NCI-H1694 (cell line): ENCODE measurements at places on chromosomes 4 and X.

DNA sequence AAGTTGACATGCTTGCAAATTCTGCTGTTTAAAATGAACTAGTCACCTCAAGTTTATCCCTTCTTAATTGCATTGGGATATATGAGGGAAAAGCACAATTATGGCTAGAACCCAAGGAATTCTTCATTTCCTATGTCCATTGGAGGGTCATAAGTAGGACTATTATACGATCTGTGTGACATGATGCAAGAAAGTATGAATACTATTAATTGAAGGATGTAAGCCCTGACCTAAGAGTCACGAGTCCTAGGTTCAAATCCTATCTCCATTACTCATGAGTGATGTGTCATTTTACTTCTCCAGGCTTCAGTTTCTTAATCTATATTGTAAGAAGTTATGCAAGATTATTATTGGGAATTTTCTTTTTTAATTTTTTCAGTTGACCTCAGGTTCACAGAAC, 542.9 kb upstream of the GRIA3 start:
- DNase-seq, result no peak

DNA sequence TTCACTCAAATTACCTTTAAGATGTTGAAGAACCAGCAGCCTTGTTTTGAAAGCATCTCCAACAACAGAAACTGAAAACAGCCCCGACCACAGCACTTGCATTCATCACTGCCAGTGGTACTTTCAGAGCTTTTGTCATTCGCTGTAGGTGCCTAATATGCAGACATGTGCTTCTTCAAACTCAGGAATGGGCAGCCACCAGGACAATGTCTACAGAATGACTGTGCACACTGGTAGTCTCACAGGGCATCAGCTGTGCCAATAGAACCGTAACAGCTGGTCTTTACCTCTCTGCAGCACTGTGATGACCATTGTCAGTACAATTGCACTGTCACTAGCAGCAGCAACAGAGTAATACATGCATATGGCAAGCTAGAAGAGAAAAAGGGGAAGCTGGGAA, 1149.7 kb downstream of the STPG2 start:
- DNase-seq, result no peak

GRCh38 chr4:26962720-26963119, 102.1 kb downstream of the STIM2 start:
- no peak for DNase-seq

- DNase-seq, result no peak
Measured at GRCh38 chr4:94410678-94411206, 41.0 kb upstream of the PDLIM5 start.

GRCh38 chr4:54085284-54085683, 14.7 kb upstream of the GSX2 start:
- no peak for DNase-seq

- no peak for DNase-seq
Measured at GRCh38 chr4:108393890-108394472, 225.2 kb upstream of the LEF1 start.

- DNase-seq, result no peak
Measured at GRCh38 chr4:15390494-15390893, 37.3 kb upstream of the C1QTNF7 start.

- no peak for DNase-seq
Measured at GRCh38 chr4:8394061-8394519, 46.4 kb downstream of the ACOX3 start.

GRCh38 chr4:23654791-23655190, 235.1 kb downstream of the PPARGC1A start:
- DNase-seq, result no peak

- DNase-seq, result no peak
Measured at GRCh38 chrX:4243759-4244158, 530.3 kb upstream of the PRKX start.

DNA sequence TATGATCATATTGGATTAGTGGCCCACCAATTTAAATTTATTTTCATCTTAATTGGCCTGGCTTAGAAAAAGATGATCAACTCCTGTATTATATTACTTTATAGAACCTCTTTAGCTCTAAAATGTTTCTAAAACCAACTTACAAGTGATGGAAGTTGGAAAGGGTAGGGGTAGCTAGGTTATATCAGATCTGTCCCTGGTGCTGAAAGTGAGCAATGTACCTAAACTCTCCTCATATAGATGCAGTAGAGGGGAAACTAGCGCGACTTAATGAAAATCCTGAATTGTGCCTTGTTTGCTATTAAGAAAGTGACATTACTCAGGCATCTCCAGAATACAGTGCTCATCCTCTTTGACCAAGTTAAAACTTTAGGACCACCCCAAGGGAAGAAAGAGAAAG, 7.5 kb upstream of the PTCHD1 start:
- DNase-seq, result no peak

DNA sequence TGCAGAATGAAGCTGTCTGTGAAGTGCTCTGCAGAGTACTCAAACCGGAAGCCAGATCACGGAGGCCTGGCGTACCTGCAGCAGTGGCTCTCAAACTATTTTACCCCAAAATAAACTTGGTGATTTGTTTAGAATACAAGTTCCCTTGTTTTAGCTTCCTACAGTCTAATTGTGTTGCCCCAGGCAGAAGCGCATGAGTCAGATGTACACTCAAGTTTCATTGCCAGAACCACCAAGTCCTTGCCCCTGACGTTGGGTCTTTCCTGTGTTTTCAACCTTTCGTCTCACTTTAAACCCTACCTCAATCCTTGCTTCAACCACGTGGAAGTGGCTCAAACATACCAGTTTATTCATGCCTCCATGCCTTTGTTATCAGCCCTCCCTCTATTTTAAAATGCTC, 66.2 kb upstream of the SLC7A11 start:
- DNase-seq, result no peak

GRCh38 chr4:87122252-87122651, 98.2 kb downstream of the KLHL8 start:
- DNase-seq, result no peak
